ENCODE measurements at places on chromosomes 13 and 19.

DNA sequence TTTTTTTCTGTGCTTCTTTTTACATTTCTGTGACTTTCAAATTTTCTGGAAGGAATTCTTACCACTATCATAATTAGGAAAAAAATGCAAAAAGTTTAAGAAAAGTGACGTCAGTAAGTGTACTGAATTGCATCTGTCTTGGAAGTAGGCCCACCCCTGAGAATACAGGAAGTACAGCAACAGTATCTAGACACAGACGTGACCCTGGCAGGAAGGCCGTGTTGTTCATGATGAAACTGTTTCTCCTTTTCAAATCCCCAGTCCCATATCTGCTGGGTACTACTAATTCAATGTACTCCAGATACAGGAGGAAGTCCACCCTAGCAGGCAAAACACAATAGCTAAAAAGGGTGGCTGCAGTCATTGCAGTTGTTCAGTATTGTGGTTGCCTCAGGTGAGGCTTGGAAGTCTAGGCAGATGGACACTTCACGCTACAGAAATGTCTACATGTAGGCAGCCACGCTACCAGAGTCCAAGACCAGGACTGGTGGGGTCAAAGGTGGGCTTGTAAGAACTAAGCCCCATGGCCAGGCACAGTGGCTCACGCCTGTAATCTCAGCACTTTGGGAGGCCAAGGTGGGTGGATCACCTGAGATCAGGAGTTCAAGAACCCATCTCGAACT is 49.6 kb upstream of the MED4 start:
- no peak for DNase-seq

GRCh38 chr13:109684824-109685202 is 101.6 kb downstream of the IRS2 start:
- peak; percentile 64 for DNase-seq

DNA sequence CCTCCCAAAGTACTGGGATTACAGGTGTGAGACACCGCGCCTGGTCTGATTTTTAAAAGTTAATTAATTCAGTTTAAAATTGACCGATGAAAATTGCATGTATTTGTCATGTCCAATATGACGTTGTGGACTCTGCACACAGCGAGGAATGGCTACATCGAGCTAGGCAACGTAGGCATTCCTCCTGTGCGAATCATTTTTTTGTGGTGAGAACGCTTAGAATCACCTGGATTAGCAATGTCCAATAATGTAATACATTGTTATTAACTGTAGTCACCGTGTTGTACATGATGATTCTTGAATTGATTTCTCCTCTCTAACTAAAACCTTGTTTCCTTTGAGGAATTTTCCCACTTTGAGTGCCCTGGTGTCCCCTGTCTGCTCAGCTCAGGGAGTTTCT is 3.4 kb downstream of the LAIR2 start:
- no peak for DNase-seq

GRCh38 chr19:802498-803098 is 5.3 kb downstream of the PTBP1 start:
- DNase-seq, result peak; percentile 40

DNA sequence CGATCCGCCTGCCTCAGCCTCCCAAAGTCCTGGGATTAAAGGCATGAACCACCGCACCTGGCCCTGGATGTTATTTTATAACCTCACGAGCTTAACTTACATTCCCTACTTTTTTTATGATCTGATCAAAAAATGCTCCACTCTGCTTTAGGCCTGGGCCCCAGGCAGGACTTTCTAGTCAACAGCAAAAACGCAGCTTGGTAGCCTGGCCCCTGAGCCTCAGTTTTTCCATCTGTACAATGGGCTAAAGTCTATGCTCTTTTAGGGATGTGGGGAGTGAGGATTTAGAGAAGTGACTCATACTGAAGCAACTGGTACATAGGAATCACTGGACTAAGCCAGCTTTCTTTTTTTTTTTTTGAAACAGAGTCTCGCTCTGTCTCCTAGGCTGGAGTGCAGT is 11.9 kb upstream of the PIK3R2 start:
- DNase-seq, result no peak

- no peak for DNase-seq
Measured at GRCh38 chr19:16807549-16808284, 21.5 kb upstream of the SIN3B start.

GRCh38 chr13:65868099-65868498 is 1362.0 kb downstream of the PCDH9 start:
- DNase-seq, result no peak

DNA sequence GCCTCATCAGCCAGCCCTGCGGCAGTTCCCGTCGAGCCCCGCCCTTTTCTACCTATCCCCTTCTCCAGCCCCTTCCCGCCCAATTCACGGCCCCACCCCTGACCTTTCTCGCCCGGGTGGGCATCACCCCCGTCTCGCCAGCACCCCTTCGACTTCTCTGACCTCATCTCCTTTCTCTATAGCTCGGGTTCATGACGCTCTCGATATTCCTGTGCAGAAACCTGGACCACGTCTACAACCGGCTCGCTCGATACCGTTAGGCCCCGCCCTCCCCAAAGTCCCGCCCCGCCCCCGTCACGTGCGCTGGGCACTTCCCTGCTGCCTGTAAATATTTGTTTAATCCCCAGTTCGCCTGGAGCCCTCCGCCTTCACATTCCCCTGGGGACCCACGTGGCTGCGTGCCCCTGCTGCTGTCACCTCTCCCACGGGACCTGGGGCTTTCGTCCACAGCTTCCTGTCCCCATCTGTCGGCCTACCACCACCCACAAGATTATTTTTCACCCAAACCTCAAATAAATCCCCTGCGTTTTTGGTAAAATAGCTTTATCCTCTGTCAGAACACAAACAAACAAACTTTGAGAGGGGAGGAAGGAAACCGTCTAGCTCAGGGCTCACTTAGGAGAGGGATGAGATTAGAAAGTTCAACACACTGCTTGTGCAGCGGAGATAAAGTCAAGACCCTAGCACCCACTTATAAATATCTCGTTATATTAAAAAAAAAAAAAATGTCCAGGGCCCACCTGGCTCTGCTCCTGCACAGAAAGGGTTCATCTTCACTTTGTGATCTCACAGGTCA is 5.1 kb downstream of the CD37 start:
- DNase-seq, result peak; percentile 64

DNA sequence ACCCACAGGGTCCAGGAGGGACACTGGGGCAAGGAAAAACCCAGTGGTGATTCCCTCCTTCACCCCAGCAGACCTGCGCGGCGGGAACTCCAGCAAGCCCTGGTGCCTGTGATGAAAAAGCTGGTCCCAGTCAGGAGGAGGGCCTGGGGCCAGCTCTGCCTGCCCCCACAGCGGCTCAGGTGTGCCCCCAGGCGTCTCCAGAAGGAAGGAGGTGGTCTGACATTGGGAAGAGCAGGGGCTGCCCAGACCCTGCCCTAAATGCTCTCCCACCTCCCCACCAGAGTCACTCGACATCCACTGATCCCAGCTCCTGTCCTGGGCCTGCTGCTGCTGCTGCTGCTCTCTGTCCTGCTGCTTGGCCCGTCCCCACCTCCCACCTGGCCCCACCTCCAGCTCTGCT is 6.2 kb downstream of the PTH2 start:
- no peak for DNase-seq

Measured in dermis microvascular lymphatic vessel endothelial cell (primary cell).